ENCODE measurements at places on chromosomes 1 and 21.

DNA sequence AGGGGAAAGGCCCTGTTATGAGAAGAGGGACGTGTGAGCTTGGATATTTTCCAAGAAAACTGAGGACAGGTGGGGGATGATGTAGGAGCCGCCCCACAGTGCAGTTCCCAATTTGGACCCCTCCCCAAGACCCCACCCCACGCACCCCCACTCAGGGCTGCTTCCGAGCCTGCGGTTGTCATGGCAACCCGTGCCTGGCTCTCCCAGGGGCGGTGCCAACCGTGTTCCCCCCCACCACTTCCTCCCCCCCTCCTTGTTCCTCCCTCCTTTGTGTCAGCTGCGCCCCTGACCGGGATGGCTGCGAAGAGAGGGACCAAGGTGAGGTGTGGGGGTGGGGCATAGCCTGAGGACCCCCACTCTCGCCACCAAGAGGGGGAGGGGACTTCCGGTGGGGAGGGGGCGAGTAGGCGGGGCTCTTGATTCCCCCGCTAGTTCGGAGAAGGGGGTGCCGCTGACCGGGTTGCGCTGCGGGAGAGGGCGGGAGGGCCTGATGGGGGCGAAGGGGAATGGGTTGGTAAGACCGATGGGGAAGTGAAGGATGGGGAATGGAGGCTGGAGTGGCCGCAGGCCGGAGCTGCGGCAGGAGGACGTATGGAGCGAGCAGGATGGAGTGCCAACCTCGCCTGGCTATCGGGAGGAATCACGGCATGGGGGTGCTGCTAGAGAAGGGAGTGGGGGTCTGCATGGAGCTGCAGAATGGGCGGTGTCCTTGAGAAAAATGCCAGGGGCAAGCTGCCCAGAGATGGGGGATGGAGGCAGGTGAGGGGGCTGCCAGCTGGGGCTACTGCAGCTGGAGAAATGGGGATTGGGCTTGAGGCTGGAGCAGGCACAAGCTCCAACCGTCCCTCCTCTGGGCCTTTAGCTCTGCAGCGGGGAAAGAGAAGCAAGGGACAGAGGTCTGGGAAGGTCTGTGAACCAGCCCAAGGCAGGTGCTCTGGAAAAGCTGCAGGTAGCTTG lies 953 bp downstream of the TRIM46 start:
- DNase-seq = no peak

GRCh38 chr1:27356619-27357280 lies 10.0 kb downstream of the MAP3K6 start:
- no peak for DNase-seq

DNA sequence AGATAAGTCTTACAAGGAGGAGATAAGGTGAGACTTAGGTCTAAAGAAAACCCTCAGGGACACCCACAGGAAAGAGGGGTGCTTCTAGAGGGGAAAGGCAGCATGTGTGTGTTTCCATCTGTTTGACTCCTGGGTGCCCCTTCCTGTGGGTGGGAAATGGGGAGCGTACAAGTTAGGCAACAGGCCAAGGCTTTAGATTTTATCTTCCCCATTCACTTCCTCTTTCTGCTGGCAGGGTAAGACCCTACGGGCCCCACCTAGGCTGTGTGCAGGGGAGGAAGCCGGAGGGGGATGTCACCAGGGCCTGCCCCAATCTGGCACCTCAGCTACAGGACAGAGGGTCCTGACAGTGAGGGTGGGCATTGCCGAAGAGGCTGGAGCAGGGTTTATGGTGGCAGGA lies 2.5 kb upstream of the OLIG1 start:
- no peak for DNase-seq

GRCh38 chr1:89888480-89889322 lies 67.9 kb downstream of the LRRC8D start:
- no peak for DNase-seq

- DNase-seq = no peak
These were observed 181.6 kb downstream of the PTPRU start for GRCh38 chr1:29417971-29418370.

DNA sequence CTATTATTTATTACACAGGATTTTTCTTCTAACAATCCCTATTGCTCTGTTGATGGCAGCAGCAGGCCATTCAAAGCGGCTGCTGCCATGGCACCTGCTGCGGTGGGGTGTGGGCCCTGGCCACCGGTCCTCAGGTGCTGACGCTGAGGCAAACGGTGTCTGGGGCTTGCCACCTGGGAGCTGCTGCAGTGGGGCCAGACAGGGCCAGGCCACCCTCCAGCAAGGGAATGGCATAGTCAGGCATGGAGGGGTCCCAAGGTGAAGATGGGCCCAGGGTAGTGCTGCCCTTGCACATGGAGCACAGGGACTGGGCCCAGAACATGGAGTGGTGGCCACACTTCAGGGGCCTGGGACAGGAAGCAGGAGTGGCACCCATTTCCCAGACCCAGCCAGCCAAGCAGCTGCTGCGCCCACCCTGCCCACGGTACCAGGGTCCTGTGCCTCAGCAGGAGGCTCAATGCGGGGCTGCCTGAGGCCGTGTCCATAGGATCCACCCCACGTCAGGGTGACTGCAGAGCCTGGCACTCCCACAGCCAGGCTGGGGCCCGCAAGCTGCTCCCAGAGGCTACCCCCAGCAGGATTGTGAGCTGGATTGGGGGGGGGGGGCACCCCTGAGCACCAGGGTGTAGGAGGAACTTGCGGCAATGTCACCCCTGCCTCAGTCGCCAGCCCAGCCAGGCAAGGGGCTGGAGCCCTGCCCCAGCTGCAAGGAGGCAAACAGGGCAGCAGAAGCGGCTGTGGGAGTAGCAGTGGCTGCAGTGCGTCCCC lies 53.9 kb upstream of the KRTAP11-1 start:
- DNase-seq = no peak
